ENCODE measurements at places on chromosomes 12 and 14.

GRCh38 chr12:39378341-39378740 is 64.6 kb downstream of the KIF21A start:
- DNase-seq = no peak

DNA sequence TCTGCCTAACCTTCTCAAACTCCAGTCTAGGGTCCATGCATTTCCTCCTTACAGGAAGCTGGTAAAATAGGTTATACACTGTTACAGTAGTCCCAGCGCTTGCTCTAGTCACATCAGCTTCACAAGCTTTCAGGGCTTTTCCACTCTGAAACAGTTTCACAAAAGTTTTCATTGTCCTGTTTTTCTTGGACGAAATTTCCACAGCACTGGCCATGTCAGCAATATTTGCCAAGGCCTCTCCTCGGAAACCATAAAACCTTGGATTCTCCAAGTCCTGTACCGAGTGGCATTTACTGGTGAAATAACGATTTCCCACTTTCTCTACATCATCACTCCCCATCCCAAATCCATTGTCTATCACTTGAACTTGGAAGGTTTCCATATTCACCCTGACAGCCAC is 2.1 kb downstream of the MLH3 start:
- no peak for DNase-seq

DNA sequence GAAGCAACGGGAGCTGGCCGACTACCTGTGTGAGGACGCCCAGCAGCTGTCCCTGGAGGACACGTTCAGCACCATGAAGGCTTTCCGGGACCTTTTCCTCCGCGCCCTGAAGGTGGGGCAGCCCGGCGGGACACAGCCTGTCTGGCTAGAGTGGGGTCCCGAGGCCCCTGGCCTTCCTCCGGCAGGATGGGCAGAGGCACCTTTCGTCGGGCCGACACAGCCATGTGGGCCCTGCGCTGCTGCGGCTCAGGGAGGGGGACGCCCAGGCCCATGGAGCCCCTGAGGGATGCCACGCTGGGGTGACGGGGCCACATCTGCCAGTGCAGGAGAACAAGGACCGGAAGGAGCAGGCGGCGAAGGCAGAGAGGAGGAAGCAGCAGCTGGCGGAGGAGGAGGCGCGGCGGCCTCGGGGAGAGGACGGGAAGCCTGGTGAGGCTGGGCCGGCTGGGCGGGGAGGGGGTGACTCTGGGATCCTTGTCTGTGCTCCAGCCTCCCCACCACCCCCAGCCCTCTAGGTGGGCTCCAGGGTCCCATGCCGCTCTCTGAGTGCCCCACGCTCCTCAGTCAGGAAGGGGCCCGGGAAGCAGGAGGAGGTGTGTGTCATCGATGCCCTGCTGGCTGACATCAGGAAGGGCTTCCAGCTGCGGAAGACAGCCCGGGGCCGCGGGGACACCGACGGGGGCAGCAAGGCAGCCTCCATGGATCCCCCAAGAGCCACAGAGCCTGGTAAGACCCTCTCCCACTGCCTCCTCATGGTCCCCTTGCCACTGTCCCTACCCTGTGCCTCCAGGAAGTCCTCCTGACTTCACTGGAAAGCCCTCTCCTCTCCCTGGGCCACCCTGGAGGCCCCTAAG is 10.9 kb upstream of the ADSS1 start:
- no peak for DNase-seq

GRCh38 chr12:122080149-122081082 is 1.9 kb downstream of the MLXIP start:
- no peak for DNase-seq

- no peak for DNase-seq
Measured at GRCh38 chr12:51036279-51036678, 10.1 kb upstream of the SLC11A2 start.

GRCh38 chr14:101292448-101292847 is 268.8 kb upstream of the DIO3 start:
- no peak for DNase-seq

DNA sequence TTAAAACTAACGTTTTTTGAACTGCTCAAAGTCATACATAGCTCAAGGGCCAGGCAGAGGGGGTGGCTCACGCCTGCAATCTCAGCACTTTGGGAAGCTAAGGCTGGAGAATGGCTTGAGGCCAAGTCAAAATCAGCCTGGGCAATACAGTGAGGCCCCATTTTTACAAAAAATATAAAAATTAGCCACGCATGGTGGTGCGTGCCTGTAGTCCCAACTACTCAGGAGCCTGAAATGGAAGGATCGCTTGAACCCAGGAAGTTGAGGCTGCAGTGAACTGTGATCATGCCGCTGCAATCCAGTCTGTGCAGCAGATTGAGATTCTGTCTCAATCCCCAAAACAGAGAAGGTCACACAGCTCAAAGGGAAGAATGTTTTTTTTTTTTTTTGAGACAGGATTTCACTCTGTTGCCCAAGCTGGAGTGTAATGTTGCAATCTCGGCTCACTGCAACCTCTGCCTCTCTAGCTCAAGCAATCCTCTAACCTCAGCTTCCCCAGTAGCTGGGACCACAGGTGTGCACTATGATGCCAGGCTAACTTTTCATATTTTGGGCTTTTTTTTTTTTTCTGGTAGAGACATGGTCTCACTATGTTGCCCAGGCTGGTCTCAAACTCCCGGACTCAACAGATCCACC is 2.9 kb downstream of the RBM23 start:
- no peak for DNase-seq

DNA sequence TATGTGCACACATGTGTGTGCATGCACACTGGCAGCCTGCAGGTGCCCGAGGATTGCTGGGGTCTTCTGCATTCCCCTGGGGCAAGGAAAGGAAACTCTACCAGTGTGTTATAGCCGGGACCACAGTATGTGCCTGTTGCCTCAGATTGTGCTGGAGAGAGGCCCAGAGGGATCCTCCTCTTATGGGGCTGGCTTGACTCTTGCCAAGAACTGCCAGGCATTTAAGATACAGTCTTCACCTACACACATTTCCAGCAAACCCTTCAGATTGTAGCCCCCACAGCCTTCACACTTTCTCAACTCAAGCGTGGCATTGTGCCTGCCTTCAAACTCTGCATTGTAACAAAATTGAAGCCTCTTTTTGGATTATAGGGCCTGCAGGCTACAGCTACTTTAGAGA is 176.7 kb upstream of the DYRK2 start:
- DNase-seq = no peak

- no peak for DNase-seq
Measured at GRCh38 chr12:115691123-115691522, 586.4 kb downstream of the MED13L start.

GRCh38 chr14:92380582-92380981 is 57.6 kb downstream of the SLC24A4 start:
- DNase-seq = no peak

- no peak for DNase-seq
Measured at GRCh38 chr12:53994264-53995001, 5.5 kb upstream of the HOXC9 start.

DNA sequence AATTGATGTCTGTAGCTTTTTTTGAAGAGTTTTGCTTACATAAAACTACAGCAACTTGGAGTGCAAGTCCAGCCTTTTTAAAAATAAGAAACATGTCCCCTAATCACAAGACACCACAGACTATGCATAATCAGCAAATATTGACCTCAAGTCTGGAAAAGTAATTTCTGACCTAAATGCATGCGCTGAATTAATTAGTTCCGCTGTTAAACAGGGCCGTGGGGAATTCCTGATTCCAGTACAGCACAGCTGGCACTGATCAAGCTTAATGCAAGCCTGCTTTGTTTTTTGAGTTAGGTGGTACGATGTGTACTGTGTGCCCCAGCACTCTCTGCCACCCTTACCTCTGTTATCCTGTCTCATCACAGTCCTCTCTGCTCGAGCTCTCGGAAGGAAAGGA is 9.2 kb downstream of the MLH3 start:
- DNase-seq = no peak

- no peak for DNase-seq
Measured at GRCh38 chr12:75560167-75560566, 48.8 kb upstream of the KRR1 start.

DNA sequence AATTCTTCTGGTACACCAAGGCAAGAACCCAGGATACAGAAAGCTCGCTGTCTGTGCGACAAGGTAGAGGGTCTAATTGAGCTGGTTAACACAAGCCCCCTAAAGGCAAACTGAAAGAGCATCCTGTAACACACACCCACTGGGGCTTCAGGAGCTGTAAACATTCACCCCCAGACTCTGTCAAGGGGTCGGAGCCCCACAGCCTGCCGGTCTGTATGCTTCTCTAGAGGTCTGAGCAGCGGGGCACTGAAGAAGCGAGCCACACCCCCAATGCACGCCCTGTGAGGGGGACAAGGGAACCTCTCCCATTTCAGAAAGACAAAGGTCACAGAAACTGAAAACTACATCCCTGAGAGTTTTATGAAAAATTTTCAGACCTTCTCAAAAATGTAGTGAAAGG is 1.3 kb upstream of the IPO8 start:
- no peak for DNase-seq

DNA sequence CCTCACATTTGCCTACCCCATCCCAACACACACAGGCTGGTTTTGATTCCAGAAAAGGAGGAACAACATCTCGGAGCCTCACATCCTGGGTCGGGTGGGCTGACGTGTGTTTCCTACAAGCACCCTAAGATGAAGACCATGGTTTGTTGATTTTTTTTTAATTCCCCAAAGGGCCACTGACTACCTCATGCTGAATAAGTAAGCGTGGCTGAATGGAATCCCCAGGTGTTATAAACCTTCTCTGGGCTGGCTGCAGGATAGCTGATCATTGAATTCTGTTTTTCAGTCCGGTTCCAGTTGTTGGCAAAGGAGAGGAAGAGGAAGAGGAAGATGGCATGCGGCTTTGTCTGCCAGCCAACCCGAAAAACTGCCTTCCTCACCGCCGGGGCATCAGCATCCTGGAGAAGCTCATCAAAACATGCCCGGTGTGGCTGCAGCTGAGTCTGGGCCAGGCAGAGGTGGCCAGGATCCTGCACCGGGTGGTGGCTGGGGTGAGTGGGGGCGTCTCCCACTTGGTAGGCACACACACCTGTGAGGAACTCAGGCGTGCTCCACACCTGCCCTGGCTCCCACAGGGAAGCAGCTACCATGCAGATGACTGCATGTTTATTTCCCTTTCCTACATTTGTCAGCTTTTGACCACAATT is 42.0 kb downstream of the RIN3 start:
- DNase-seq = no peak

GRCh38 chr12:47950856-47951468 is 12.4 kb upstream of the TMEM106C start:
- no peak for DNase-seq

DNA sequence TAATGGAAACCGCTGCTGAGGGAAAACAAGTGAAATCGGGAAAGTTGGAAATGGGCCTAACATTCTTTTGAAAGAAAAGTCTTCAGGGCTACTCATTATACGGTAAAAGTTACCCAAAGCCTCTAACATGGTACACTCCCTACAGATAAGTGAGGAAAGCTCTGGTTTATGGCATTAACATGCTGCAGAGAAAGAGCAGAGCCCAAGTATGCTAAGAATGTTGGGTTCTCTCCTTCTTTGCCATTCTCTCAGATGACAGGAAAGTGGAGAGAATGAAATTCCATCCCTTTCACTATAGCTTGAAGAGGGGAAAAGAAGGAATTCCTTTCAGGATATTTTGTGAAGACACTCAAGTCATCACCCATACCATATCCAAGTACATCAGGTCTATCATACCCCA is 348.0 kb downstream of the SEC23A start:
- DNase-seq = no peak

DNA sequence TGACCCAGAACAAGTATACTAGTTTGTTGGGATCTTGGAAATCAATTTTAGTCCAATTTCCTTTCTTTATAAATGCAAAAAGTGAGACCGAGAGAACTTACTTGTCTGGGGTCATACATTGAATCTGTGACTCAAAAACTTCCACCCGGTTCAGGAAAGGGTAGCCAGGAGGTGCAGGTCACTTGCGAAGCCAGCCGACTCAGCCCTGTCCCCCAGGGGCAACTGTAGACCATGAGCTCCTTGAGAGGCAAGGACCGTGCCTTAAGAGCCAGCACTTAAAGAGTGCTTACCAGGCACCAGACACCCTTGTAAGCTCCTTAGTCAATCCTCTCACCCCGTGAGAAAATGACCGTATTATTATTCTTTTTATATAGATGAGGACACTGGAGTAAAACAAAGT is 505 bp upstream of the BCDIN3D start:
- DNase-seq = no peak

GRCh38 chr14:89343356-89343755 is 73.7 kb downstream of the FOXN3 start:
- no peak for DNase-seq

GRCh38 chr14:54329082-54329695 is 67.6 kb upstream of the CDKN3 start:
- no peak for DNase-seq

GRCh38 chr14:102318781-102319276 is 717 bp upstream of the ZNF839 start:
- no peak for DNase-seq

GRCh38 chr12:132295101-132295526 is 34.3 kb downstream of the GALNT9 start:
- DNase-seq = no peak

DNA sequence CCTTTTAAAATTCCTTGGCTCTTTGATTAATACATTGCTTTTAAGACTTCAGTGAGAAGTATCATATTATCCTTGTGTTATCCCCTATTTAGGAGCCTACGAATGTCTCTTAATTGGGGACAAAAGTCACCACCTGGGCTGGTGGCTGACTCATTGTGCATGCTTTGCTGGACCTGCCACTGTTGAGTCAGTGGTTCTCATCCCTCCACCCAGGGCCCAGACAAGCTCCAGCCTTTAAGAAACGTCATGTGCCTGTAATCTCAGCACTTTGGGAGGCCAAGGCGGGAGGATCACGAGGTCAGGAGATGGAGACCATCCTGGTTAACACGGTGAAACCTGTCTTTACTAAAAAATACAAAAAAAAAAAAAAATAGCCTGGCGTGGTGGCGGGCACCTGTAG is 57.9 kb downstream of the OTX2 start:
- DNase-seq = no peak

GRCh38 chr14:69680297-69680696 is 68.9 kb downstream of the SUSD6 start:
- DNase-seq = no peak

- no peak for DNase-seq
Measured at GRCh38 chr12:92769124-92769901, 66.5 kb downstream of the PLEKHG7 start.

DNA sequence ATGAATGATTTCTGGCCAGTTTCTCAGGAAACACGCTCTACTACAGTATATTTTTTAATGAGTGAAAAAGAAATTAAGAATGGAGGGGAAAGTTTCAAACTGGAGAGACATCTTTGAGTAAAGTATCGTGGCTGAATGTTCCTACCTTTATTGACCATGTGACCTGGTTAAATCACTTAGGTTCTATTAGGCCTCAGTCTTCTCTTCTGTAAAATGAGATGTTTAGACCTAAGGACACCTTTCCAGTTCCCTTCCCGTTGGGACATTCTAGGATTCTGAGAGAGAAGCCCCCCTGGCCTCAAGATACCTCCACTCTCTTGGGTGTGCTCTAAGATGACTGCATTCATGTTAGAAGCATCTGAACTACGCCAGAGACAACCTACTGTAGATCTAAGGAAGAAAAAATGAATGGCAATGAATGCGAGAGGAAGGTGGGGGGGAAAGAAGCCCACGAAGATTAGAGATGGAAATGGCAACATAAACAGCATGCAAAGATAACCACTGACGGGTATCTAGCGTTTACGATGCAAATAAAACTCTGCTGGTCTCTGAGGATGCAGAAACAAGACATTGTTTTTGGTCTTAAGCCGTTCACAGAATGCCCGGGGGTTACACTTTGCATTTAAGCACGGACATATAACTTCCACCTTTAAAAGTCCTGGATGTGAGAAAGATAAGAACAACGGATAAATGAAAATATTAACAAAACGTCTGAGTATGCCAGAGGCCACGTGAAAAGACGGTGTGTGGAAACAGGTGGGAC is 599 bp upstream of the CPSF6 start:
- peak; percentile 10 for DNase-seq

GRCh38 chr14:105908481-105908911 is 382.1 kb downstream of the TMEM121 start:
- DNase-seq = no peak
